ENCODE measurements at places on chromosomes 12 and 14. TPM values are rescaled to one million over a fixed set of nuclear protein-coding genes. Genes with fewer than 3 reads are reported as not detected.

- no peak for DNase-seq
- no peaks in the 10 kb centered on the region for H3K36me3 ChIP-seq
- H3K4me1 ChIP-seq: no peaks in the 10 kb centered on the region
- H3K4me3 ChIP-seq: no peak overlapping the region
These were observed 17.1 kb upstream of the MYO1H start for GRCh38 chr12:109330282-109331230.

DNA sequence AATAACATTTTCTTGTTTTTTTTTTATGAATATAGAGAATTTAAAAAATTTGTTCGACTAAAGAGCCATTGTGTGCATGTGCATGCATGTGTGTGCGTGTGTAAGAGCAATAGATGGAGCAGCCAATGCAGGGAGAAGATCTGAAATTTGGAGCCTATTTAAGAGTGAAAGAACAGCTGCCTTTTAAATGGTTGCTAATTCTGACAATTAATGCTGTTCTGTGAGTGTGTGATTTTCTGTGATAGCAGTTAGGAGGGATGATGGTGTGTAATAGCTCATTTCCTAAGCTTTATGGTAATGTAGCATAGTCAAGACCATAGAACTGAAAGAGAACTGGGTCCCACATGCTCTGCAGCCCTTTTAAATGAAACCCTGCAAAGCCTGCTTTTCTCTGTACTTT, 137.9 kb downstream of the NRXN3 start:
- H3K4me1 ChIP-seq: no peaks in the 10 kb centered on the region
- H3K4me3 ChIP-seq: no peak overlapping the region
- no peaks in the 10 kb centered on the region for H3K36me3 ChIP-seq
- H3K27me3 ChIP-seq: no peaks in the 10 kb centered on the region
- no peak for DNase-seq

DNA sequence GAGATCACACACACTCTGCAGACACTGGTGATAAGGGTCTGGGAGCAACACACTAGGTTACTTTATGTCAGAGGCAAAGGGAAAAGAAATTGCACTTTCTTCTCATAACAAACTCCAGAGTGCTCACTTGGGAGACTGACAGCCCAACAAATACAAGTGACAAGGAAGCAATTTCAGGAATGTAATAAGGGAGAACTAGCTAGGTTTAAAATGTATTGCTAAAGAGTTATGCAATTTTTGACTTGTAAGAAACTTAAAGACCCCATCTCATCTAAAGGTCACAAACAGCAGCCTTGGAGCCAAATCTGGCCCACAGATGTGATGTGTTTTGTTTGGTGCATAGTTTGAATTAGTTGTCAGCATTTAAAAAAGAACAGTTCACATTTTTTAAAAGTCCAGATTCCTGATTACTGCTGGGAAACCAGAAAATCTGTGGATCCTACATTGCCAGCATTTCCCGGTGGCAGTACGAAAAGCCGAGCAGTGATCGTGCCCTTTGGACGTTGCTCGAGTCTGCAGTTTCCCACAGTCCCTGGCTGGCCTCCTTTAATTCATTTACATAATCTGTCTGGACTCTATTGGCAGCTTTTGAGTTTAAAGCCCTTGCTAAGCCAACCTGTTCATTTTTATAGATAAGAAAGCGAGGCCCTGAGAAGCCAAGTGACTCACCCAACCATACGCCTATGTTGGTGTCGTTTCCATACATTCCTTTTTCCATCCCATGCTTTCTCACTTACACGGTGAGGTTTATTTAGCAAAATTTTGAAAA, 42.0 kb upstream of the ETV6 start:
- H3K4me1 ChIP-seq: no peaks in the 10 kb centered on the region
- no peaks in the 10 kb centered on the region for H3K36me3 ChIP-seq
- H3K27me3 ChIP-seq: no peaks in the 10 kb centered on the region
- H3K27ac ChIP-seq: no peak overlapping the region
- no peak for DNase-seq

- H3K4me3 ChIP-seq: no peak overlapping the region
- no peak for DNase-seq
- H3K4me1 ChIP-seq: no peaks in the 10 kb centered on the region
These were observed 342.4 kb upstream of the FLRT2 start for GRCh38 chr14:85187521-85187920.

- no peak overlapping the region for H3K4me3 ChIP-seq
- H3K27me3 ChIP-seq: no peaks in the 10 kb centered on the region
- no peak overlapping the region for H3K27ac ChIP-seq
- no peak for DNase-seq
- no peaks in the 10 kb centered on the region for H3K36me3 ChIP-seq
These were observed 44.2 kb downstream of the GPR137C start for GRCh38 chr14:52596861-52597260.

The SERPINA10 gene
- total RNA-seq: not detected
